Stimulated activated CD8-positive, alpha-beta memory T cell treated with anti-CD3 and anti-CD28 coated beads, Interleukin-4, amount 100 ng/mL, for 1 hour (primary cell): ENCODE measurements at places on chromosomes 16 and 17.

DNA sequence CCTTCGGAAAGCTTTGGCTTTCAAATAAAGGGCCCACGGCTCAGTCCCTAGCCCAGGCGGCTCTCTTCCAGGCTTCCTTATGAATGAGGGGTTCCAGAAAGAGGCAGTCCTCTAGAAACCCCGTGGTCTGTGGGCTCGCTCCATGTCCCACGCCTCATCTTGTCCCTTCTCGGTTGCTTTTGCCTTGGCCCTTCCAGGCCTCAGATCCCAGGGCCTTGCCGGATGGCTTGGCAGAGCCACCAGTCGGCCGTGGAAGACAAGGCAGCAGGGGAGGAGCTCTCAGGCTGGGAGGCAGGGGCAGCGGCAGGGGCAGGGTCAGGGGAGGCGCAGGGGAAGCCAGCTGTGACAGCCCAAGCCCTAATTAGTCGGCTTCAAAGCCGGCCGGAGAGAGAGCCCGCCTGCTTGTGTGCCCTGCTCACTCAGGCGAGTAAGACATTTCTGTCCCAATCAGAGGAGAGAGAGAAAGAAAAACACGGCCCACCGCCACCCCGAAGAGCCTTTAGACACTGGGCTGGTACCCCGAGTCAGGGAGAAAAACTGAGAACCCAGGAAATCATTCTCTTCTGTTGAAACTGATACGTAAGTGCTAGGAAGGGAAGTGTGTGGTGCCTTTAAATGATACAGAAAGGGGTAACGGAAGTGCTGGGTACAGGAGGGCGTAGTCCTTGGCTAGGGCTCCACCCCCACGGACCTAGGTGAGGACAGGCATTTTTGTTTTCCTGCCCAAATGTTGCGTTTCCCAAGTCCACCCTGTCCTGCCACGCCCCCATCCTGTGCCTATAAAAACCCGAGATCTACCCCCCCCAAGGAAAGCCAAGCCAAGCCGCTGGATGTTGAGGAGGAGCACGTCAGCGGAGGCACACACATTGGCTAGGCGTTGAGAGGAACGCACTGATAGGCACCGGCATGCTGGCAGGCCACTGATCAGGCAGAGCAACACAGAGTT lies 27.8 kb upstream of the MEIOC start:
- no peak for DNase-seq

GRCh38 chr17:14794961-14795360 lies 470.2 kb downstream of the PMP22 start:
- DNase-seq, result no peak

DNA sequence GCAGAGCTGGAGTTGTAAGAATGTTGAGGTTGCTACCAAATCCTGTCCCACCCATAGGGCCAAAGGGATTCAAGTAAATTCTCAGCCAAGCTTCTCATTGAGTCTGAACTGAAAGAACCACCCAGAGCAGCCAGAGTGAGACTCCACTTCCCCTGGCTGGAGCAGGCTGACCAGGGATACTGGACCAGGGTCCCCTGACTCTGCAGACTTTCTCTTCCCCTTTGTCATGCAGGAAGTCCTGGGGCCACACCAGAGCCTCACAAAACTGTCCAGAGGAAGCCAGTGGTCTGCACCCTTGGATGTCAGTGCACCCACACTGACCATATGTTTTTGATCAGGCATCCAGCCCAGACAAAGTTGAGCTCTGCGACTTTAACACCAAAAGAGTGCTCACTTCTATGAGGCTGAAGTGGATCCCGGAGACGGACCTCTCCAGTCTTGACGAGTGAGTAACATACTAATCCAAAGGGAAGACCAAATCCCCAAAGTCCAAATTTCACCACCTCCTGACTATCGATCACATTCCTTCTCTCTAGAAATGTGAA lies 4.1 kb downstream of the NXN start:
- DNase-seq, result no peak

DNA sequence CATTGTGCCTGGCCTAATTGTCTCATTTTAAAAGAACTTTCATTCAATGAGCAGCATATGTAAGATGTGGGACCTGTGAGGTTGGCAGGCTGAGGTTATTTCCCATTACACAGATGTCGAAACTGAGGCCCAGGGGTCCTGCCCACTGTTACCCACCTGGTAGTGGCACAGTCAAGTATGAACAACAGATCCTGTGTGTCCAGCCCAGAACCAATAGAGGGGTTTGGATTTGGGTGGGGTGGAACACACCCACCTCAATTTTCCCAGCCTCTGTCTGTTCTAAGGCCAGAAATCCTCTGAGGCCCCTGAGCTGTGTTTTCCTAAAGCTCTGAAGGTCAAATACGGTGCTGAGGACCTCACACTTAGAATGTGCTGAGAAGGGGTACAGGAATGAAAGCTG lies 179.5 kb downstream of the XYLT1 start:
- no peak for DNase-seq

- peak; percentile 39 for DNase-seq
These were observed 7.9 kb upstream of the PAM16 start for GRCh38 chr16:4358831-4359561.

GRCh38 chr16:59397638-59398037 lies 663.5 kb upstream of the GOT2 start:
- DNase-seq, result no peak

- DNase-seq, result no peak
These were observed 27.9 kb downstream of the NARF start for GRCh38 chr17:82486231-82487094.

- DNase-seq, result no peak
These were observed 76.1 kb upstream of the IRX3 start for GRCh38 chr16:54362591-54363206.

- DNase-seq, result no peak
These were observed 20.0 kb upstream of the HERPUD1 start for GRCh38 chr16:56911771-56912571.

GRCh38 chr17:50352693-50353599 lies 7.0 kb downstream of the XYLT2 start:
- no peak for DNase-seq

DNA sequence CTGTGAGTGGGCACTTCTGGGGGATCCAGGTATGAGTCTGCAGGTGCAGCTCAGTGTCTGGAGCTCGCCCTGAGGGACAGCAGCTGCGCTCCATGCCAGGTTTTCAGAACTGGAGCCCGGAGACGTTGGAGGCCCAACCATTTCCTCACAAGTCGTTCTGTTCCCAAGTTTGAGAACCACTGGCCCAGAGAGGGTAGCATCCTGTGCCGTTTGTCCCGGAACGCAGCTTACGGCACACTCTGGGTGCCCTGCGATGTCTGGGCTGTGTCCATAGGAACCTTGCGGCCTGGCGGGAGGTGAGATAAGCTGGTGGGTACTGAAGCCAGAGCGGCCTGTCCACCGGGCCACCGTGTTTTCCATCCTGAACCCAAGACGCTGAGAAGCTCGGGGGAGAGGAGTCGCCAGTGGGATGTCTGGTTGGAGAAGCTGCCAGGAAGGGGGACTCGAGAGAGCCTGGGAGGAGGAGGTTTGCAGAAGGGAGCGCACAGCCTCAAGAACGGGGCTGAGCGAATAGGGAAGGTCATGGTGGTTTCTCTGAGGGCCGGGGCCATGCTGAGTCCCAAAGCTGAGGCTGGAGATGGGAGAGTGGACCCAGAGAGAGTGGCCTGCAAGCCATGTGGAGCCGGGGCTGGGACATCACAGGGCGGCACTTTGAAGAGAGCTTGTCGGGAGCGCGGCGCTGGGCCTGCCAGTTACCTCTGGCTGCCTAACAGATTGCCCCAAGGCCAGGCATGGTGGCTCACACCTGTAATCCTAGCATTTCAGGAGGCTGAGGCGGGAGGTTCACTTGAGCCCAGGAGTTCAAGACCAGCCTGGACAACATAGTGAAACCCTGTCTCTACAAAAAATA lies 211.0 kb upstream of the GSE1 start:
- DNase-seq, result no peak

- DNase-seq, result no peak
These were observed 14.5 kb downstream of the ZFPM1 start for GRCh38 chr16:88467541-88467944.

- no peak for DNase-seq
These were observed 4.3 kb upstream of the RHBDL3 start for GRCh38 chr17:32261417-32261736.

- DNase-seq, result no peak
These were observed 15.2 kb downstream of the RPTOR start for GRCh38 chr17:80559825-80560251.

GRCh38 chr16:54517181-54517580 lies 230.6 kb upstream of the IRX3 start:
- no peak for DNase-seq
